ENCODE measurements at places on chromosomes 5 and 9.

DNA sequence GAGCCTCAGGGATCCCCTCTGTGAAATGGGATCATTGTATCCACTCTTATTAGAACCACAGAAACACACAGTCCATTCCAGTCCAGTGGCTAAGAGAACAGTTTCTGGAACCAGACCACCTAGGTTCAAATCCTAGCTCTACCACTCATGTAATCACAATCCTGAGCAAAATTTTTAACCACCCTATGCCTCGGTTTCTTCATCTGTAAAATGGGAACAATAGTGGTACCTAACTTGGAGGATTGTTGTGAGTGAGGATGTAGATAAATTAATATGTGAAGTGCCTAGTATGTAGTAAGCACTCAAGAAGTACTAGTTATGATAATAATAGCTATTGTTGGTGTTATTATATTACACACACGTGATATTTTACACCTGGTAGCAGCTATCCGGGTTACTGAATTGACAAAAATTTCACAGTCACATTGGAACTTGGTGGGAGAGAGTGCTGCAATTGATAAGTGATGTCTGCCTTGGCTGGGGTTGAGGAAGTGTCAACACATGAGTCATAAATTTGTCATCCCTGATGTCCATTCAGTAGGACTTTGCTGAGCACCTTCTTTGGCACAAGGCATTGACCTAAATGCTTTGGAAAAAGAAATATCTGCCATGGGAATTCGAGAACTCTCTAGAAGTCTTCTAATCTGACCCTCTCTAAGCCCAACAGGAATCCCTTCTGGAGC, 68.4 kb downstream of the COL27A1 start:
- no peak for DNase-seq

- DNase-seq = no peak
Measured at GRCh38 chr5:44499381-44499780, 110.2 kb upstream of the FGF10 start.

- DNase-seq = no peak
Measured at GRCh38 chr9:25703701-25704357, 25.6 kb upstream of the TUSC1 start.

GRCh38 chr5:62886603-62887315, 308.1 kb downstream of the LRRC70 start:
- DNase-seq = no peak

DNA sequence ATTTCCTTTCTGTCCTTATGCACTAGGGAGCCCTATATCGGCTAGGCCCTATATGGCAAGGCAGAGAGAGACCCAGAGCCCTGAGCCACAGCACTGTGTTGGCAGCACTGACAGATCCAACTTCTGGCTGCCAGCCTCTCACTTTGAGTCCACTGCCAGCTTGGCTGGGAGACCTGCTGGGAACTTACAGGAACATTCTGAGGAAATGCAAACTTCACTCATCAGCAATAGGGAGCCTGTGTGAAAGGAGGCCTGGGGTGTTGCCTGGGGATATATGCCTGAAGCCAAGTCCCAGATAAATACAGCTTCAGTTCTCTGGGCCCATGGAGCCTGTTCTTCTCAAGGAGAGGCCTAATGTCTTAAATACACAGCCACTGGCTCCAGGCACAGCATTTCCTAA, 78.0 kb downstream of the ADRB2 start:
- DNase-seq = peak; percentile 24

DNA sequence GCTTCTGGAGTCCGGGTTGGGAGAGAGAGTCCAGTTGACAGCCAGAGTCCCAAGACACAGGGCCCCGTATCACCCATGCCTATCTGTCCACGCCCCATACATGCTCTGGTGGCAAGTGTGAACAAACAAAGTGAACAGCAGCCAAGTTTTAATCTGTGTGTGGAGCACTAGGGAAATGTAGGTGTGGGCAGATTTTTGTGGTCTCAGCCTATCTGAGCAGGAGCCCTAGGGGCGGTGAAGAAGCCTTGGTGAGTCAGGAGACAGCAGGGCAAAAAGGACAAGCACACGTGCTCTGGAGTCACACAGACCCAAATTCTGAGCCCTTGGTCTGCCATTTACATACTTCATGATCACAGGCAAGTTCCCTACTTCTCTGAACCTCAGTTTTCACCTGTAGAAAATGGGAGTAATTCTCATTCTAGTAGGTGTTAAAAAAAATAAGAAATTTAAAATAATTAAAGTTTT, 23.2 kb downstream of the EGR1 start:
- no peak for DNase-seq

DNA sequence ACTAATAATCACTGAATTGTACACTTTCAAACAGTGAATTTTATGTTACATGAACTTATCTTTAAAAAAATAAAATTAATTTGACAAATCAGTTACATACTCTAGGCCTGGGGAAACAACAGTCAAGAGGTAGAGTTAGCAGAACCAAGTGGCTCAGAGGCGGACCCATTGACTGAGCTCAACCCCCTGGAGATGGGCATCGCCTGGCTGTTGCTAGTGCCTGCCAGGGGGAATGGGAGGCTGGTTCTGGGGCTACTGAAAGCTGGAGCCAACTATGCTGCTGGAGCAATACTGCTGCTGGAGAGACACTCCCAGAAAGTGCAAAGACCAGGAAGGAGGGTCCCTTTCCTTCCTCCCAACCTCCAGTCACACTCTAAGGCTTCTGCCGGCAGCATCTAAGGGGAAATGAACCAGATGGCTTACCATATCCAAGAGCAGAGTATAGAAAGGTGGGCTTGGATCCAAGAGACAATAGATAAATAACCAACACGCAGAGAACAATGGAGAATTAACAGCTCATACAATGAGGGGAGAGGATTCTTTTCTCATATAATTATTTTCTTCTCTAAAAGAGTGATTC, 40.3 kb upstream of the ANKRD55 start:
- no peak for DNase-seq

DNA sequence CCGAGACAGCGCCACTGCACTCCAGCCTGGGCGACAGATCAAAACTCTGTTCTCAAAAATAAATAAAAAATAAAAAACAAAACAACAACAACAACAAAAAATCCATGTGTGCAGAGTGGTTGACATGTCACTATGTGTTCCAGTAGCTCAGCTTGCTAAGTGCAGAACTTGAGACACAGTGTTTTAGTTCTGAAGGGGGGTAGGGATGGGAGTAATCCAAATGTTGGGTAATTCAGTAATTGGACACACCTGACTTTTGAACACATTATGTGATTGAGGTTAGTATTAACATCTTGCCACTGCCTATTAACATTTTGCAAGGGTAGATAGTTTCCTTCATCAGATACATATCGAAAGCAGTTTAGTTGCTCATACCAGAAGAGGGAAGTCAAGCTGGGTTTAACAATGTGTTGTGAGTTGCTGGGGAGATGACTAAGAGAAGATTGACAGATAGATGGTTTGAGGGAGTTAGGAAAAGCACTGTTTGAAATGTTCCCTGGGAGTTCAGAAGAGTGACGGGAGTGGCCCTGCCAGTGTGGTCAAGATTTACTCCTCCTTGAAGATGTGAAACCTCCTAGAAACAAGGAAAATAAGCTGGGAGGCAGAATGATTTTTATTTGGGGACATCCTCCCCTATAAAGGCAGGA, 928 bp downstream of the HACD4 start:
- no peak for DNase-seq

DNA sequence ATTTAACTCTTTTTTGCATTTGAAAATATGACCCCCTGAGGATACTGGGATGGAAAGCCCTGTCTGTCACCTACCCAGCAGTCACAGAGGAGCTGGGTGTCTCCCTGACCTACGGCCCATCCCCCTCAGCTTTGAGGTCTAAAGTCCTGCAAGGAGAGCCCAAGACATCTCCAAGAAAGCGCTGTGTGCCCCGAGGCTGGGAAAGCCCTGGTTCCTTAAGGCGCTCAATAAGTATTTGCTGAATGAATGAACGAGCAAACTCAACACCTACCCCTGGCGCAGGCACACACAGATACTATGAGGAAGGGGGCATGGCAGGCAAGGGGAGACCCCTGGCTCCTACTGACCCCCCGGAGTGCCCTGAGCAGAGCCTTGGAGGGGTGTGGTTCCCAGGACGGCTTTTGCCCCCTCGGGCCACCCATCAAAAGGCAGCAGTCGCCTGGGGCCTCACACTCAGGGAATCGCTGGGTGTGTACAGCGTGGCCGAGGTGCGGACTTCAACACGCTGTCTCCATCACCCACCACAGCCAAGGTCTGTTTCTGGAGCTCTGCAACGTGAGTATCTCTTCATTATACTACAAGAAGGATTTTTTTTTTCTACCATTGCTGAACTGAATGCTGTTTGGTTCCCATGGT, 211.6 kb downstream of the ERCC6L2 start:
- no peak for DNase-seq

- no peak for DNase-seq
Measured at GRCh38 chr5:81878333-81878732, 93.5 kb upstream of the ATG10 start.

DNA sequence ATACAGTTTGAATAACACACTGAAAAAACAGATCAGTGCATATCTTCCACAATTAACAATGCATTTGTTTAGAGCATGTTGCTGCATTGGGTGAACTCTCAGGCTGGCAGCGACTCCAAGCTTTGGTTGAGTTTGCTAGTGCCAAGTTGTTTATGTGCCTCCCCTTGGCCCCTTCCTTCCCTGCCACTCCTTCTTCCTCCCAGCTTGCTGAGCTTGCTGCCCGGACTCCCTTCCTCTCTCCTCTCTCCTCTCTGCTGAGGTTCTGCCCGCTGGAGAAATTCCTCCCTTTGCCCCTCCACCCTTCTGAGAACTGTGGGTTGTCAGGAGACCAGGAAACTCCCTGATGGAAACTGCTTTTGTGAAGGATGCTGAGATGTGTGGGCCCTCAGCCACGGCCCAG, 247.3 kb downstream of the PDZD2 start:
- DNase-seq = no peak

GRCh38 chr9:134971696-134972095, 54.0 kb upstream of the FCN1 start:
- no peak for DNase-seq

- peak; percentile 9 for DNase-seq
Measured at GRCh38 chr9:2761424-2761823, 44.1 kb downstream of the KCNV2 start.

GRCh38 chr5:77080905-77081304, 6.2 kb downstream of the ZBED3 start:
- DNase-seq = no peak

DNA sequence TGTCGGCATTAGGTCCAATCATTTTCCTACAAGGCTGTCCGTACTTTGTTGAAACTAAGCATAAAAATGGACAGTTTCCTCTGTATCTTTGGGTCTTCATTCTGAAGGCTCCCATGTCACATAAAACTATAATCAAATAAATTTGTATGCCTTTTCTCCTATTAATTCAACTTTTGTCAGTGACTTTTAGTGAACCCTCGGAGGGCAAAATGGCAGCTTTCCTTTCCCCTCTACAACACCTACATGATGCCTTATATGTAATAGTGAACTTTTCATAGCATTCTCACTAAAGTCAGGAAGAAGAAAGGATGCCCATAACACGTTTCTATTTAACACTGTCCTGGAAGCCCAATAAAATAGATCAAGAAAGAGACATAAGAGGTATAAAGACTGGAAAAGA, 5.1 kb upstream of the AGXT2 start:
- DNase-seq = no peak

- peak; percentile 37 for DNase-seq
Measured at GRCh38 chr5:66814146-66814991, 218.2 kb downstream of the MAST4 start.

DNA sequence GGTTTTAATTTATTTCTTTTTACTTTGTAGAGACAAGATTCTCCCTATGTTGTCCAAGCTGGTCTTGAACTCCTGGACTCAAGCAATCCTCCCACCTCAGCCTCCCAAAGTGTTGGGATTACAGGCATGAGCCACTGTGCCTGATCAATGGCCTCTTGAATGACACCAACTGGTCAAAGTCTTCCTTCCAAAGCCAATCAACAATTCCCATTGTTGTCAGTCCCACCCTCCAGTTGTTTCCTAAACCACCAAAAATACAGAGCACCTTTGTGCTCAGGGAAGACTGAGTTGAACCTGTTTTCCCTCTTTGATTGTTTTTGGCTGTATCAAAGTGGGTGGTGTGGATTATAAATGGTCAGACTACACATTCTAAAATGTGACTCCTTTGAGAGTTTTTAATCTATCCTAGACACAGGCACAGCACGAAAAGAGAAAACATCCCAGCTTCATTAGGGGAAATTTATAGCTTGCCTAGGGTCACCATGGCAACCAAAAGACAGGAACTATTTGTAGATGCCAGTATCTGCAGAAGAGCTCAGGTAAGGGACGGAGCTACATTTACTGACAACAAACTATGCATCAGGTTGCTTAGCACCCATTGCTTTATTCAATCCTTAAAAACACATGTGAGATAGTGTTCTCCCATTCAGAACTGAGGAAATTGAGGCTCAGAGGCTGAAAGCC, 27.6 kb upstream of the ATP6V1G1 start:
- no peak for DNase-seq
